ENCODE measurements at places on chromosomes 13 and 19. TPM values are rescaled to one million over a fixed set of nuclear protein-coding genes. Genes with fewer than 3 reads are reported as not detected.

Gene IGFL2
- not detected for total RNA-seq

Gene MYPOP
- 2.1 TPM for total RNA-seq

Gene ZNF121
- total RNA-seq, result 39.1 TPM

Gene ZNF850
- 3.2 TPM for total RNA-seq

Gene FCGBP
- under 0.01 TPM for total RNA-seq

- no peaks in the 10 kb centered on the region for H3K36me3 ChIP-seq
- DNase-seq, result no peak
Observed at GRCh38 chr19:31841755-31842154, 492.5 kb upstream of the TSHZ3 start.

- no peaks in the 10 kb centered on the region for H3K36me3 ChIP-seq
- DNase-seq, result no peak
- H3K4me1 ChIP-seq, result peaks cover 3% of the 10 kb centered on the region
- no peak overlapping the region for H3K4me3 ChIP-seq
- H3K27me3 ChIP-seq, result peaks cover 25% of the 10 kb centered on the region
Observed at GRCh38 chr13:45715351-45715750, 13.2 kb downstream of the CBY2 start.

GRCh38 chr19:2478756-2479555, 3.0 kb downstream of the GADD45B start:
- peaks cover 16% of the 10 kb centered on the region for H3K36me3 ChIP-seq
- H3K4me3 ChIP-seq, result peak overlapping the region; percentile 100
- peak; percentile 96 for DNase-seq

DNA sequence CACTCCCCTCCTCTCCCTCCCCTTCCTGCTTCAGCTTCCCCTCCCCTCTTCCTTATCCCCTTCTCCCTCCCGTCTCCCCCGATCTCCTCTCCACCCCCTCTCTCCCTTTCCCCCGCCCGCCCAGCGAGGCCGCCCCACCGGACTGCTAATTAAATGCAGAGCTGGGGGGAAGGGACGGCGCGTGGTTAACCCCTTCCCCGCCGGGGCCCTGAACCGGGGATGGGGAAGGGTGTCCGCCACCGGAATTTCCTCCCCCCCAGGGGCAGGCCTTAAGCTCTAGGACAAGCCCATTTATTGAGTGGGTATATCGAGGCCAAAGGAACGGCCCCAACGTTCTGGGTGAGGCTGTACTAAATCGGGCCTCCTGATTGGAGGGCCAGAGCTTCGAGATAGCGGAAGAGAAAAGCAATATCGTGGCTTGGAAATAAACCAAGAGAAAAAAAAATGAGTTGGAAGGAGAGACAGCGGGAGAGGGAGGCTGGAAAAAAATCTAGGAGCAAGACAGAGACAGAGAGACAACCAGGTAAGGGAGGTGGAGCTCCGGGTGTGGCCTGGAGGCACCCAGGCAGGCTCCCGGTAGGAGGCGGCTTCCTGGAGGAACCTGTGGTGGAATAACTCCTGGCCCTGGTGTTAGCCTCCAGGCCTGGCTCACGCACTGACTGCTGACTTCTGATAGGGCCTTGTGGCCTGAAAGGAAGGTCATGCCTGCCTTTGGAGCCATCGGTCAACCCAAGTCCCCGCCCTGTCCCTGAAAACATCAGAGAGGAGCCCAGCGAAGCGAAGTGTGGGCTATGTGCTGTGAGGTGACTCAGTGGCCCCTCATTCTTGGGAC, 11.6 kb upstream of the JUND start:
- H3K27me3 ChIP-seq, result no peaks in the 10 kb centered on the region
- H3K4me1 ChIP-seq, result peaks cover 21% of the 10 kb centered on the region
- peak overlapping the region; percentile 94 for H3K27ac ChIP-seq

GRCh38 chr19:31278555-31279435, 70.4 kb downstream of the TSHZ3 start:
- H3K4me3 ChIP-seq, result no peak overlapping the region
- no peaks in the 10 kb centered on the region for H3K4me1 ChIP-seq
- DNase-seq, result no peak
- H3K27me3 ChIP-seq, result no peaks in the 10 kb centered on the region
- no peak overlapping the region for H3K27ac ChIP-seq
- peaks cover 25% of the 10 kb centered on the region for H3K36me3 ChIP-seq

- H3K4me1 ChIP-seq, result peaks cover 16% of the 10 kb centered on the region
- H3K36me3 ChIP-seq, result peaks cover 80% of the 10 kb centered on the region
- no peak for DNase-seq
- no peak overlapping the region for H3K4me3 ChIP-seq
- no peaks in the 10 kb centered on the region for H3K27me3 ChIP-seq
Observed at GRCh38 chr19:4690361-4690760, 20.2 kb upstream of the MYDGF start.

DNA sequence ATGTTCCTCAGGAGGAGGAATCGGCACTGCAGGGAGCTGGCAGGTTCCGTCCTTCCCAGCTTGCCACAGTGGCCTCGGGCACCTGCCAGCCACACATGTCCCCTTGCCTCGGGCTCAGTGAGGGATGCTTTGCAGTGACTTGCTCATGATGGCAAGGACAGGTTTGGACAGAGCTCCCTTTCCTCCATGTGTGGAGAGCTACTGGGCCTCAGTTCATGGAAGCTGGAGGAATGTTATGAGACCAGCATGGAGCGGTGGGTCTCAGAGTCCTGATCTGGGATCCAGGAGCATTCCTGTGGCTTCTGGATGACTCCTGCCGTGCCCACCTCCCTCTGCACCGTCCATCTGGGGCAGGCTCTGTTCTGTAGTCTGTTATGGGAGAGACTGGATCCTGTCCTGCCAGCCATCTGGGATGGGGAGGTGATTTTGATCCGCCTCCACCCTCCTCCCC, 59.2 kb downstream of the SIPA1L3 start:
- no peak overlapping the region for H3K4me3 ChIP-seq
- no peak for DNase-seq

GRCh38 chr19:40414542-40415535, 1.7 kb upstream of the PRX start:
- H3K36me3 ChIP-seq, result no peaks in the 10 kb centered on the region
- H3K27ac ChIP-seq, result no peak overlapping the region
- peaks cover 7% of the 10 kb centered on the region for H3K4me1 ChIP-seq
- H3K4me3 ChIP-seq, result no peak overlapping the region
- DNase-seq, result peak; percentile 48

DNA sequence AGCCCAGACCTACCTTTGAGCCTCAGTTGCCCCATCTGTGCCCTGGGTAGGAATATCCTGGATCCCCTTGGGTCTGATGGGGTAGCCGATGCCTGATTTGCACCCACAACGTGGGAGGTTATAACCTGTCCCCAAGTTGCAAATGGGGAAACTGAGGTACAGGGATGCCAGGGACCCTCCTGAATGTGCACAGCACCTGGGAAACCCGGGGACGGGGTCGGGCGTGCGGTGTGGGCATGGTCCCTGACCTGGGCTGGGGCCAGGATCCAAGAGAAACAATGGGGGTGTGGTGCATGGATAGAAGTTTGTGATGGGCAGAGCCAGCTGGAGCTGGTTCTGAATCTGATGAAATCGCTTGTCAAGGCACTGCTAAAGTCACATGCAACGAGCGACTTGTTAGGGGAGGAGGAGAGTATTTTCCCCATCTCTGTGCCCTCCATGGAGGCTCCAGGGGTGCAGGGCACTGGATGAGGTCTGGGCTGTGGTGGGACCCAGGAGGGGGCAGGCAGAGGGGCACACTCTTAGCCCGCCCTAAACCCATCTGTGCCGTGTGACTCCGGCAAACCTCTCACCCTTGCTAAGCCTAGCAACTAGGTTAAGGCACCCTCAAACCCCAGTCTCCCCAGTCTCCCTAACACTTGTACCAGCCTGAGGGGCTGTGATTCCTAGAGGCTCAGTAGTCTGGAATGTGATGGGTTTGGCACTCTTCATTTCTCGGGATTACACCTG, 749 bp downstream of the GDF15 start:
- H3K36me3 ChIP-seq, result peaks cover 14% of the 10 kb centered on the region
- peak overlapping the region; percentile 77 for H3K4me3 ChIP-seq
- no peak overlapping the region for H3K27ac ChIP-seq
- DNase-seq, result peak; percentile 93
- H3K27me3 ChIP-seq, result no peaks in the 10 kb centered on the region

DNA sequence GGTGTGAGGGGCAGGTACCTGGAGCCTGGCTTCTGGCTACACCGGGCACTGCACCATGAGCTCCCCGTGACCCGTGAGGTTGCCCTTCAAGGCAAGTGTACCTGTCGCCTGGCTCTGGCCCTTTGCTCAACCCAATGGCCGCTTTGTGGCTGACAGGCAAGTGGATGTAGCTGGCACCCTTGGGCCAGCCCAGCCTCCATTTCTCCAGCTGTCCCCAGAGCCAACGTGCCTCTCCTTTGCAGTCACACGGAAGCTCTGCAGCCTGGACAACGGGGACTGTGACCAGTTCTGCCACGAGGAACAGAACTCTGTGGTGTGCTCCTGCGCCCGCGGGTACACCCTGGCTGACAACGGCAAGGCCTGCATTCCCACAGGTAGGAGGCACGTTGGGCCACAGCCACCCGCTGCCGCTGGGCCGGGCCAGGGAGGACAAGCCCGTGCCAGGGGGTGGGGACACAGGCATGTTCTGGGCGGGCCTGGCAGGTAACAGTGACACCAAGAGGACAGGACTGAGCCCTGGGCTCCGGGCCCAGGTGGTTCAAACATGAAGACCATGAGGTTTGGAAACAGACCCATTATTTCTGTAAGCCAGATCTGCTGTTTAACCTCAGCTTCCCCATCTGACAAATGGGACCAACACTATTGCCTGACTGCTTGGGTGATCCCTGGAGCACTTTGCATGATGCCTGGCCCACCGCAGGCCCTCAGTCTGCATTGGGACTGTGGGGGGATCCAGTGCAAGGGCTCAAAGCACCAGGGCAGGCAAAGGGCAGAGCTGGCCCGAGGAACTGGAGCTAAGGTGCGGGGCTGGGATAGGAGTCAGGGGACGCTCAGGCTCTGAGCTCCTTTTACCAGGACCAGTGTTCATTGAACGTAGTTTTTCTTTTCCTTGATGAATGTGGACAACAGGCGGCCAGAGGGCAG, 17.5 kb upstream of the PROZ start:
- H3K27ac ChIP-seq, result no peak overlapping the region
- DNase-seq, result peak; percentile 48
- no peaks in the 10 kb centered on the region for H3K36me3 ChIP-seq
- H3K4me3 ChIP-seq, result no peak overlapping the region

DNA sequence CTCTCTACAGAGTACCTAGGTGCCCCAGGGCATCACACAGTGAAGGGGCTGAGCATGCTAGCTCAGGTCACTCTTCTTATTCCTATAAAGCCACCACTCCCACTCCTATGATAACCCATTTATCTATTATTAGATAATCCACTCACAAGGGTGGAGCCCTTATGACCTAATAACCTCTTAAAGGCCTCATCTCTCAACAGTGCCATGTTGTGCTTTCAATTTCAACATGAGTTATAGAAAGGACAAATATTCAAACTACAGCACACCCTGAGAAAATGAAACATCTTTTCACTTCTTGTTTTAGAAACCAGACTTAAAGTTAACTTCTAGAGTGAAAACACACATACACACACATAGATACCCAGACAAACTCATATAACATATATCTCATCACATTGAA, 1494.9 kb upstream of the MIR17HG start:
- H3K4me3 ChIP-seq, result no peak overlapping the region
- DNase-seq, result no peak
- H3K27ac ChIP-seq, result no peak overlapping the region
- H3K27me3 ChIP-seq, result no peaks in the 10 kb centered on the region
- H3K4me1 ChIP-seq, result no peaks in the 10 kb centered on the region

DNA sequence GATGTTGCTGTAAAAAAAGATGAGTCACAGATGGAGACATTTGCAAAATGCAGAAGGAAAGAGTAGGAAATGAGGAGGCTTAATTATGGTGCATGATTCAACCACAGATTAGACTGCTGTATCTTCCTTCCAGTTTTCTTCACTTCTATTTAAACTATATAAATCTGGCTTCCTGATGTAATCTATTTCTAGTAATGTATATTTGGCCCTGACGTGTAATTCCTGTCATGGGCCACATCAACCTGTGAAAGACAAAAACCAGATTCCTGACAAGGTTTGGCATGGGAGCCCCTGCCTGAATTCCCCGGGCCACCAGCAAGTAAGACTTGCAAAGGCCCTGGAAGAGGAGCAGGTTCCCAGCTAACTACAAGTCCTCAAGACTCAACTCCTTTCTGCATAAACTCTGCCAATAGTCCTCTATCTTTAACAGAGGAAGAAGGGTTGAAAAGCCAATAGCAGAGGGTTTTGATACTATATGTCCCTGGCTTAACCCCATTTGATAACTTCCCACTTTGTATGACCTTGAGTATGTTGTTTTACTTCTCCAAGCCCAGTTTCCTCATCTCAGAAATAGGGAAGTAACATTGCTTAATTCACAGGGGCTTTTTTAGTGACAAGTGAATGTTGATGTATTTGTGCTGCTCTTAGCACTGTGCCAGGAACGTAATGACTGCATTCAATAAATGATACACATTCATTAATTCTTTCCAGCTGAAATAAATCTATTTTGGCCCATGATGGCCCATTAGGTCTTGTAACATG, 172.7 kb downstream of the SPRY2 start:
- H3K36me3 ChIP-seq, result no peaks in the 10 kb centered on the region
- no peaks in the 10 kb centered on the region for H3K4me1 ChIP-seq
- H3K27me3 ChIP-seq, result no peaks in the 10 kb centered on the region
- no peak overlapping the region for H3K27ac ChIP-seq

All from osteoblast (primary cell).